Cardiac ventricle fibroblast (primary cell): ENCODE measurements at places on chromosomes 7 and 10. TPM values are rescaled to one million over a fixed set of nuclear protein-coding genes. Genes with fewer than 3 reads are reported as not detected.

STAG3 gene
- total RNA-seq: 0.87 and 2.6 TPM in 2 replicates

PRLHR gene
- not detected in 2 replicates for total RNA-seq

FAM221A gene
- total RNA-seq: 0.56 and 0.64 TPM in 2 replicates

PAPSS2 gene
- 95.4 and 98.3 TPM in 2 replicates for total RNA-seq

CABCOCO1 gene
- not detected in 2 replicates for total RNA-seq

CISD1 gene
- total RNA-seq: 28.5 and 51.4 TPM in 2 replicates

PLXDC2 gene
- 7.5 and 10.0 TPM in 2 replicates for total RNA-seq

GRID2IP gene
- not detected in 2 replicates for total RNA-seq

CDNF gene
- 2.6 and 2.7 TPM in 2 replicates for total RNA-seq

WEE2 gene
- not detected in 2 replicates for total RNA-seq

MLXIPL gene
- total RNA-seq: 0.54 TPM in 1 of 2 replicates, not detected in the other

IL2RA gene
- total RNA-seq: not detected in 2 replicates

MYO3A gene
- not detected in 2 replicates for total RNA-seq

HOXA6 gene
- total RNA-seq: not detected in 2 replicates

CRHR2 gene
- total RNA-seq: not detected in 2 replicates

ZNF488 gene
- 0.06 TPM in 1 of 2 replicates, not detected in the other for total RNA-seq

SPDYE2B gene
- total RNA-seq: not detected in 2 replicates

CPA1 gene
- total RNA-seq: not detected in 2 replicates

TRIM73 gene
- total RNA-seq: 0.12 and 0.59 TPM in 2 replicates

TAS2R41 gene
- total RNA-seq: not detected in 2 replicates
